NCI-H1417 (cell line): ENCODE measurements at places on chromosomes 11 and 22.

GRCh38 chr22:23745791-23746190 lies 5.1 kb downstream of the ZNF70 start:
- DNase-seq, result no peak

GRCh38 chr11:112348480-112349029 lies 87.9 kb upstream of the PLET1 start:
- DNase-seq, result no peak

DNA sequence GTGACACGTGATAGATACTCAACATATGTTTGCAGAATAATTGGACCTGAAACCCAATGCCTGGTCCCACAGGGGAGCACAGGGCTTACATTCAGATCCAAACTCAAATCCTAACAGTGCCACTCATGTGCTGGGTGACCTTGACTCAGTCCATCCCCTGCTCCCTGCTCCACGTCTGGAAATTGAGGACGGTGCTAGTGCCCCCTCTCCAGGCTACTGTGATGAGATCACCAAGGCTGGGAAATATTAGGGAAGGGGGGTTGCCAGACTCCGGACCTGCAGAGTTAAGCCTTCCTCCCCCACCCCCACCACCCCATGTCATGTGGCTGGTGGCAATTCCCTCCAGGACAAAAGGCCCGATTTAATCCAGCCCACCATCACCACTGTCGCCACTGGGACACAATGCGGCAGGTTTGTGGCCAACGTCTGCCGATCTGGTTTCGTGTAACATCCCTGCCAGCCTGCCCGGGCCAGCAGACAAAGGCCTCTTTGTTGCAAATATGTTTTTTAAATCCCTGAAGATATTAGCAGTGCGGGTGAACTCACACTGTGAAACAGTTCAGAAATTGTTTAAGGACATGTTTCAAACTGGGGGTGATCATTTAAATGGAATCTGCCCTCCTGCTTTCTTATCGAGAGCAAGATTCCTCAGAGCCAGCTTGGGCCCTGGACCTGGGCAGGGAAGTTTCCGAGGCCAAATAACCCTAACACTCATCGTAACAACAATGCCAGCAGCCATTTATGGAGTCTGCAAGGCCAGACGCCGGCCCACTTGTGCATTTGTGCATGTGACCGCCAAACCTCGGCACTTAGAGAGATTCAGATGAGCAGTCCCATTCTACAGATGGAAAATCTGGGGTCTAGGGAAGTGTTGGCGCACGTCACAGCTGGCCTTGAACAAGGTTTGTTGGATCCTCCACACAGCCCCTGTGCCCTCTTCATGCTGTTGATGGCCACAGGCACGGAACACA lies 19.6 kb upstream of the MN1 start:
- DNase-seq, result no peak

DNA sequence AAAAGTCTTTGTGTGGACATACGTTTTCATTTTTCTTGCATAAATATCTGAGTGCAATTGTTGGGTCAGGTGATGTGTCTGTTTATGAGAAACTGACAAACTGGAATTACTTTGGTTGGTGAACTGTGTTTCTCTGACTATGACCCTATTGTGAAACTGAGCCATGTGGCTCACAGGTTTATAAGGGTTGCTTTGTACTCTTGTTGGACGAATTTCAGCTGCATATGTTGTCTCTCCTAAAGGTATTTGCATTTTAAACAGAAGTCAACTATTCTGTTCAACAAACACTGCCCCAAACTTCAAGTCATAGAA lies 34.4 kb upstream of the RASD2 start:
- no peak for DNase-seq

GRCh38 chr22:49453771-49454170 lies 373.9 kb downstream of the BRD1 start:
- no peak for DNase-seq

- no peak for DNase-seq
Observed at GRCh38 chr22:28742562-28742962, 723 bp downstream of the HSCB start.

- DNase-seq, result no peak
Observed at GRCh38 chr11:118046051-118046963, 30.6 kb upstream of the TMPRSS4 start.

DNA sequence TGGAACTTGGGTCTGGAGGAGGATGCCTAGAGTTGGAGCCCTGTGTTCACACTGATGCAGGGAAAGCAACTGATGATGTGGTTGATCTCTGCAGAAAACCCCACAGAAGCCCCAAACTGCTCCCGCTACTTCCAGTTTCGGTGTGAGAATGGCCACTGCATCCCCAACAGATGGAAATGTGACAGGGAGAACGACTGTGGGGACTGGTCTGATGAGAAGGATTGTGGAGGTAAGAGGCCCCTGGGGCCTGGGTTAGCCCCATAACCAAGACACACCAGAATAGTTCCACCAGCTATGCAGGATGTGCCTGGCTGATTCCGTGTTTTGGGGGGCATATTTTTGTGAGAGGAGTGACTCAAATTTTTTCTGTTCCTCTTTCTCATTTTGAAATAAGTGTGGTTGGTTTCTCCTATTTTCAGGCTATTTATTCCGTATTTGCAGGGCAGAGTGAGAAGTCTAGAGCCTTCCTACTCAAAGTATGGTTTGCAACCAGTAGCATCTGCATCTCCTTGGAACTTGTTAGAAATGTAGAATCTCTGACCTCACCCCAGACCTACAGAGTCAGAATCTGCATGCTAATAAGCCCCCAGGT lies 137.3 kb upstream of the SORL1-AS1 start:
- no peak for DNase-seq

- no peak for DNase-seq
Observed at GRCh38 chr11:12413141-12414052, 36.0 kb downstream of the PARVA start.

DNA sequence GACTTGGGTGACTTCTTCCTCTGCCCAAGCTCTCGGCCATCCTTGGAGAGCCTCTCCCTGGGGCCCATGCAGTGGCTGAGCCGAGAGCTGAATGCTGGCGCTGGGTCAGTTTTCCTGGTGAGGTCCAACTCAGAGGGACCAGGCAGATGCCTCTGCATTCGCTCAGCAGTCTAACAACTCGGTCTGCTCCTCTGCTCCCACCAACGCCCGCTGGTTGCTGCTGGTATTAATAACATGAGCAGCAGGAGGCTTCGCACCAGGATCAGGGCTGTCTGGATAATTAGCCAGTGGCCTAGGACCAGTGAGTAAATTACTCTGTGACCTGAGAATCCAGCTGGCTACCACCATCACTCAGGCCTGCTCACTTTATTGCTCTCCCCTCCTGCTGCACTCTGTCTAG lies 77.7 kb upstream of the FAM181B start:
- no peak for DNase-seq

DNA sequence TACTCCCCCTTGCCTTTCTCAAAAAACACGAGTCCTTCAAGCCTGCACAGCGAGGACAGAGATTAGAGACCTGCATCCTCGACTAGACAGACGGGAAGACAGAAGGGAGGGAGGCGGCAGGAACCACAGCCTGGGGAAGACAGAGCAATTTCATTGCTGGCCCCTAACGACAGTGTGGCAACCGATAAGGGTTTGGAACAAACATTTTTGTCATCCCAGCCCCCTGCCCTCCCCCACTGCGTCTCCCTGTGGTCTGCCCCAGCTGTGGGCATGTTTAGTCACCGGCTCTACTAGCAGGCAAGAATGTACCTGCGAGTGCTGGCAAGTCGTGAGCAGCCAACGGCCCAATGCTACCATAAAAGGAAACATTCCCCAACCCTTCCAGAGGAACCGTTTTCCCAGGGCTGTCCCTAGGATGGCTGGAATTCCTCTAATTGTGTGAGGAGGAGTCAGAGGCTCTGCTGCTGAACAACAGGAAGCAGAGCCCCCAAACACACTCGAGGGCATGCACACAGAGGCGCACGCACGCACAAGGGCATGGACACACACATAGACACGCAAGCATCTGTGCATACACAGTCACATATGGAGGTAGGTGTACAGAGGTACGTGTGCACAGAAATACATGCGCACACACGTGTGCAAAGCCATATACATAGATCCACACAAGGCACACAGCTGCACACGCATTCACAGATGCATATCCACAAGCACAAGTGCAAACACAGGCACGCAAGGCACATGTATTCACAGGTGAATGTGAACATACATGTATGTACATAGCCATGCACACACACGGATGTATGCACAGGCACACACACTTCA lies 58.3 kb downstream of the MYH9 start:
- no peak for DNase-seq

DNA sequence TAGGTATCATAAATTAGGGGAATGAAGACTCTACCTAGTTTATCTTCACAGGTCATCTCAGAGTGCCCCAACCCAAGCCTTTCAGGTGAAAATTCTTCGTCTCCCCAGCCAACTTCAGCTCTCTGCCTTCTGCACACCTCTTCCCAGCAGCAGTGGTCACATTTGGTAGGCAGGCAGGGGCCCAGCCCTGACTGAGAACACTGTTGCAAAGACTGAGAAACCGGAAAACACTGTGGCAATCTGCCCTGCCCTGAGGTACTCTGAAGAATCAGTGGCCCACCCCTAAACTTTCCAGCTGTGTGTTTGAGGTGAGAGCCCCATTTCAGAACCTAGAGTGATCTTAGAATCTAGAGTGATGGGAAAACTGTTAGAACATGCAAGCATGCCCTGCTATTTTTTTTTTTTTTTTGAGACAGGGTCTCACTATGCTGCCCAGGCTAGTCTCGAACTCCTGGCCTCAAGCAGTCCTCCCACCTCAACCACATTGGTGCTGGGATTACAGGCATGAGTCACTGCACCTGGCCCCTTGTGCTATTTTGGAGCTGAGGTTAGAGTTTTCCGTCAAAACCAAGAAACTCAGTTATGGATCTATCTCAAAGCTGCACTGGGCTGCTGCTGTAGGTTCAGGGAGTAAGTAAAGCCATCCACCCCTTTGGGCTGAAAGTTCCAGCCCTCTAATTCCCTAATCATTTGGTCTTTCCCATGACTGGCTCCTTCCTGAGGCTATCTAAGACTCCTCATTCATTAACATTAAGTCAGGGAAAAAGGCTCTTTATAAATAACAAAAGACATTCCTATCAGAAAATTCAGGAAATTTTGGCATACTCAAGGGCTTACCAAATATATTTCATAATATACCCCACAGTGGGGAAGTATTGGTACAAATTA lies 1.7 kb upstream of the LDHA start:
- no peak for DNase-seq

DNA sequence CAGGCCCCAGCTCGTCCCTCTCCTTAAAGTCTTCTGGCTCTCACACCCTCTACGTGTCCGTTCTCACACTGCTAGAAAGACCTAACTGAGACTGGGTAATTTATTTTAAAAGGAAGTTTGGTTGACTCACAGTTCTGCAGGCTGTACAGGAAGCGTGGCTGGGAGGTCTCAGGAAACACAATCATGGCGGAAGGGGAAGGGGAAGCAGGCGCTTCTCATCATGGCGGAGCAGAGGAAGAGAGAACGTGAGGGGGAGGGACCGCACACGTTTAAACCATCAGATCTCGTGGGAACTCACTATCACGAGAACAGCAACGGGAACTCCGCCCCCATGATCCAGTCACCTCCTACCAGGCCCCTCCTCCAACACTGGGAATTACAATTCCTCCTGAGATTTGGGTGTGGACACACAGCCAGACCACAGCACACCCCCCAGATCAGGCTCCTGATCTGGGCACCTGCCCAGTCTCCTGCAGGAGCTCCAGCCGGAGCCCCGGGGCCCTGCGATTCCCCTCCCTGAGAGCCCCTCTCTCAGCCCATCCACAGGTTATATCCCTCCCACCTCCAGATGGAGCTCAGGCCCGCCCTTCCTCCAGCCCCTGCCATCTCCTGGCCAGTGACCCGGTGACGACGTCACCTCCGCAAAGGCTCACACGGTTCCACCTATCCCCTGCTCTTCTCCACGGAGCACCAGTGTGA lies 170.2 kb downstream of the BRD1 start:
- no peak for DNase-seq

DNA sequence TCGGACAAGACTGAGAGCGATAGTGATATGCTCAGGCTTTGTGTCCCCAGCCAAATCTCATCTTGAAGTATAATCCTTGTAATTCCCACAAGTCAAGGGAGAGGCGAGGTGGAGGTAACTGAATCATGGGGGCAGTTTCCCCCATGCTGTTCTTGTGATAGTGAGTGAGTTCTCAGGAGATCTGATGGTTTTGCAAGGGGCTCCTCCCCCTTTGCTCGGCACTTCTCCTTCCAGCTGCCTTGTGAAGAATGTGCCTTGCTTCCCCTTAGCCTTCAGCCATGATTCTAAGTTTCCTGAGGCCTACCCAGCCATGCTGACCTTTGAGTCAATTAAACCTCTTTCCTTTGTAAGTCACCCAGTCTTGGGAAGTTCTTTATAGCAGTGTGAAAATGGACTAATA lies 7.5 kb upstream of the FOLR2 start:
- no peak for DNase-seq

- peak; percentile 12 for DNase-seq
Observed at GRCh38 chr11:82750643-82751139, 17.0 kb upstream of the FAM181B start.
